GDM1 (cell line): ENCODE measurements at places on chromosomes 13 and 19.

- no peak for DNase-seq
Observed at GRCh38 chr13:85935868-85936467, 136.7 kb upstream of the SLITRK6 start.

DNA sequence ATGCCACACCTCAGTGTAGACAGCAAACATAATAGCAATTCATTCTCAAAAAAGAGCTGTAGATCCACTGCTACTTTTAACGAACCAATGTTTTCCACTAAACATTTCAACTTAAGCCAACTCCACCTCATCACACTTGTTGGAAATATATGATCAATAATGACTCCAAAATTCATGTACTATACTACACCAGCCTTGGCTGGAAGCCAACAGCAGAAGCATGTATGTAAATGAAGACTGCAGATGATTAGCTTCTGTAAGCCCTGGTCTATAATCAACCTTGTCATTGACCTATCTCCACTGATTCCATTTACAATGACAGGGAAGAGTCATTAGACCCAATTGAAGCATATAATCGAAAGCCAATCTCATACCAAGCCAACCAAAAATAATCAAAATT is 71.7 kb downstream of the STK24 start:
- DNase-seq = no peak

DNA sequence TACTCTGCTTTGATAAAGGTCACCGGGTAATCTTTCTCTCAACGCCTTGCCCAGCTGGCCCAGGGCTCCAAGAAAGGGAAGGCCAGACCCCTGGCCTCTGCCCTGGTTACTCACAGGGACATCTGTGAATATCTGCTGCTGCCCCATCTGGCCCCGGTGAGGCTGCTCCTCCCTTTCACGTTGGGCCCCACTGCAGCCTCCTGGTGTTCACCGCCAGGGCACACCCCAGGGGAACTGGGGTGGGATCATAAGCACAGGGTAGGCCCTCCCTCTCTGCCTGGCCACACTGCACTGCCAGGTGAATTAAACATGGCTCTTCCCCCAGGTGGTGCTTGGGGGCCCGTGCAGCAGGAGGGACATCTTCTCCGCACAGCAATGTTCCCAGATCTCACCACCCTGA is 12.7 kb downstream of the LAIR1 start:
- no peak for DNase-seq

DNA sequence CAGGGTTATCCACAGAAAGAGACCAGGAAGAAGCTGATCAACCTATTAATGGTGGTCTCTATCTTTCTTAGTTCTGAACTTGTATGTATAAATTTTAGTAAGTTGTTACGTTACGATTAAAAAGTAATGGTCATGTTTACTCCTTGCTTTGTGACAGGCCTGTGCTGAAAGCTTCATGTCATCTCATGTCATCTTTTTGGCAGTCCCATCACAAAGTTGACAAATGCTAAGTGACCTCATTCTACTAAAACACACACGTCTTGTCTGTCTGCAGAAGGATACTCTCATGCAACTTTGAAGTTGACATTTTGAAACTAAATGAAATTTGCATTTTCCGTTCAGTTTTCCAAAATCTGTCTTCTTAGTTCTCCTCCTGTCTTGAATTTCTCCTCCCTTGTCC is 345.9 kb downstream of the DNAJC15 start:
- DNase-seq = no peak

DNA sequence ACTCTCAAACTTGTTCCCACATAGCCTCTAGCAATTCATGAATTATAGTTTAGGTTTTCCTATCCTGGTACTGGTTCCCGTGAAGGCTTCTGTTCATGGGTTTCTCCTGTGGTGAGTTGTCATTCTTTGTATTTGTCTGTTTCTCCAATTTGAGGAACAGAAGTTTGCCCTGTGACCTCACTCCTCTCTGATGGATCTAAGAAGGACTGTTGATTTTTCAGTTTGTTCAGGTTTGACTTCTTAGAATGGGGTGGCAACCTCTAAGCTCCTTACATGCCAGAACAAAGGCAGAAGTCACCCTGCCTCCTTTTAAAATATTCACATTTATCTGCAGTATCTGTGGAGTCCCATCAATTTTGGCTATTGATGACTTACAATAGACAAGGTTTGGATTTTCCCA is 354.0 kb downstream of the SPRY2 start:
- no peak for DNase-seq

DNA sequence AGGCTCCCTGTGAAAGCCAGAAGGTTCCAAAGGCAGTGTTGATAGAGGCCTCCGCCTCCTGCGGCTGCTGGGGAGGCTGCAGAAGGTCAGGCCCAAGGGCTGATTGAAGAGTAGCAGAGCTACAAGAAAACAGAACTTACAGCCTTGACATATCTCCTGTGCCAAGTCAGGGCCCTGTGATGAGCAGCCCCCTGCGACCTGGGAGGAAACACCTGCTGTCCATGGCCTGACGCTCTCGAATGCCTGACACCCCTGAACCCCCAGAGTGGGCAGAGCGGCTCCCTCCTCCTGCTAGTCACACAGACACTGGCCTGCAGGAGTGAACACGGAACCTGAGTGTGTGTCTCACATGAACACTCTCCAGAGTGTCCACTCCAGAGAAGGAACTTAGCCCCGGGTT is 38.2 kb upstream of the TUBGCP3 start:
- DNase-seq = no peak
